ENCODE measurements at places on chromosomes 1 and 21. TPM values are rescaled to one million over a fixed set of nuclear protein-coding genes. Genes with fewer than 3 reads are reported as not detected.

GRCh38 chr1:92408825-92409224 is 77.9 kb downstream of the GFI1 start:
- DNase-seq, result no peak

DNA sequence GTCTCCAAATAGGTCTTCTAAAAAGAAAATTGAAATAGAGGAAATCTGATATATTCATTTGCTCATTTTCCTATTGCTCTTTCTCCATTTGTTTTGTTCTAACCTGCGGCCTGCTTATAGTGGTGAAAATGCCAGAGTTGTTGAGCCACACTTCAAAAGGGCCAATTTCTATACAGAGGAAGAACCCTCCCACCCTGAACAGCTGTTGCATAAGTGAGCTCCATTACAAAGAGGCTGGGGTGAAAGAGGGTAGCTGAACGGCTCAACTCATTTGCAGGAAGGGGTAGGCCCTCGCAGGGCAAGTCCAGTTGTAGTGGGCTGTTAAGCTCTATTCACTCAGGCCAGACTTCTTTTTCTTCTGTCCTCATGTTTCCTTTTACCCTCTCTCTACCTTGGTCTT is 8.8 kb downstream of the ADCY10 start:
- DNase-seq, result no peak

The OR10Z1 gene
- not detected for total RNA-seq

GRCh38 chr21:41579692-41580091 is 71.7 kb upstream of the TMPRSS2 start:
- no peak for DNase-seq

- no peak for DNase-seq
Observed at GRCh38 chr1:96887501-96887900, 165.9 kb downstream of the PTBP2 start.

- no peak for DNase-seq
Observed at GRCh38 chr1:230421481-230421880, 4.7 kb downstream of the PGBD5 start.

The AGT gene
- total RNA-seq, result 2,376 TPM

- DNase-seq, result no peak
Observed at GRCh38 chr1:20708891-20709290, 8.9 kb downstream of the KIF17 start.

DNA sequence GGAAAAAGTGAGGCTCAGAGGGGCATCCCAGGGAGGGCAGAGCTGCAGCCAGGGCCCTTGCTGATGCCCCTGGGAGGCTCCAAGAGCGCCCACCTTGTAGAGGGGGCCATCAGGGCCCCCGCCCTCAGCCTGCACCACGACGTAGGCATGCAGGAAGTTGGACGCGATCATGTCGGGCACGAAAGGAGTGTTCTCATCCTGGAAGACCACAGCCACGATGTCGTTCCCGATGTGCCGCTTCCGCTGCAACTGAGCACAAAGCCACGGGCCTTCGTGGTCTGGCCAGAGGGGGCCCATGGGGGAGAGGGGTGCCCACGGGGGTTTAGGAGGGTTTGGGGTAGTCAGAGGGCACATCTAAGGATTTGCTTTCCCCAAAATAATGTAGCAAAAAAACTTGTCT is 59.1 kb downstream of the RAP1GAP start:
- no peak for DNase-seq

GRCh38 chr1:60765204-60765603 is 317.2 kb upstream of the NFIA start:
- no peak for DNase-seq

DNA sequence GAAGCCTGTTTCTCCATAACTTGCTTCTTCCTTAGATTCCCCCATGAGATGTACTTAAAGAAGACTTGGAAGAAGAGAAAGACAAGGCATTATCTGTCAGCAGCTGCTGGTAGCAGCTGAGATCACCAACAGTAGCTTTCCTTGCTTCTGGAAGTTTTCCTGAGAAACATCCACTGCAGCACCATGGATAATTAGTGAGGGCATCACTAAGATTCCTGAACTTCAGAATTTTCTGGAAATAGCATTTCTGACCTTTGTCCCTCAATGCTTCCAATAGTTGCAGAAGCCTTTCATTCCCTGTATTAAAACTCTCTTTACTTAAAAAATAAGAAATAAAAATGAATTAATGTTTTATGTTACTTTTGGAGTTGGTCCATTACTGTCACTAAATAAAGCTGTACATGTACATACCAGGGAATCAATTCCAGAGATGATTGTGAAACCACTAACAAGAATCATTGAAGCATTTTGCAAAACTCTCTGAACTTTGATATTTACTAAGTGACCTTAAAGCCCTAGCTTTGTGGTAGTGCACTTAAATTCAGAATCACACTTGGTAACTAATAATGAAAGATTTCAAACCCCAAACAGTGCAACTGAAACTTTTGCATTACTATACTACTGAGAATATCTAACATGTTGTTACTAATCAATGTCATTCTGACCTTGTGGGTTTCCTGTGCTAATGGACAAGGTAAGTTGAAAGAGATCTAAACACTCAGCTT is at the start of gene CFHR4:
Gene CFHR4, plus strand, starts transcription at position 538 of the 725 bp plus-strand sequence. Its CDS starts 99 bp downstream, at position 637.
- no peak for DNase-seq

DNA sequence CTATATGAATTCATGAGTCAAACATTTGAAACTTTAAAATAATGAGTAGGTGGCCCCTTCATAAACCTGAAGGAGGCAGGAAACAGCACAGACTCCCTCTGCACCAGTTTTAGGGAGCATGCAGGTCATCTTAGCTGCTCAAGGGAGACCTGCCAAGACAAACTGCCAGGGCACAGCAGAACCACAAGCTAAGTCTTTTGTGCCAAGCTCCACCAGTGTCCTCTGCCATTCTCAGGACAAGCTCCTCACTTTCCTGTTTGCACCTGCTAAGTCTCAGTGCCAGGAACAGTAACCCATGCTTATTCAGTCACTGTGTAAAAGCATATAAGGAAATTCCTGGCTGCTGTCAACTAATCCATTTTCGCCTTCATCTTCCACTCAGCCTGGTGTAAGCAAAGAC is 368.9 kb downstream of the SEC16B start:
- no peak for DNase-seq

The BMP8B gene
- 0.10 TPM for total RNA-seq

DNA sequence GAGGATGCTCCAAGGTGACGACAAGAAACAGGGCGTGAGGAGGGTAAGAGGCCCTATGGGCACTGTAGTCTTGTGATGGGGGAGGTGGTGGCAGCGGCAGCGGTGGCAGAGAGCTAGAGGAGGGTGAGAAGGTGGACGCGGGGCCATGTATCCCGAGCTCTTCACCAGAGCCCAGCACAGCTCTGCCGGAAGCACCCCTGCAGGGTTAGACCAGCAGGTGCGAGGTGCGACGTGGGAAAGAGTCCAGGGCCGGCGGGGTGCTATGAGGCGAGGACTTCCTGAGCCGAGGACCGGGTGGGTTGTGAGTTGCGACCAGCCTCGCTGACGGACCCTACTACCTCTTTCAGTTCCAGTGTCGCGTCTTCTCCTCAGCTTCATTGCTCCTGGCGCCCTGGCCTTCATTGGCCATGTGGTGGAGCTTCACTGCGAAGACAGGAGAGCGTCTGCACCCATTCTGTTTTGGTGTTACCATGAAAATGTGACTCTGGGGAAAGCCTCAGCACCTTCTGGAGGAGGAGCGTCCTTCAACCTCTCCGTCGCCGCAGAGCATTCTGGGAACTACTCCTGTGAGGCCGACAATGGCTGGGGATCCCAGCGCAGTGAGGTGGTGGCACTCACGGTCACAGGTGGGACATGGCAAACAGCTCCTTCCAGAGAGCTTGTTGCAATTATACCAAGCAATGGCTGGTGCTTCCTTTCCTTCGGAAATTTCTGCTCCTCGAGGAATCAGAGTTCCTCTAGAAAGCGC is 67.9 kb upstream of the KIRREL1 start:
- no peak for DNase-seq

DNA sequence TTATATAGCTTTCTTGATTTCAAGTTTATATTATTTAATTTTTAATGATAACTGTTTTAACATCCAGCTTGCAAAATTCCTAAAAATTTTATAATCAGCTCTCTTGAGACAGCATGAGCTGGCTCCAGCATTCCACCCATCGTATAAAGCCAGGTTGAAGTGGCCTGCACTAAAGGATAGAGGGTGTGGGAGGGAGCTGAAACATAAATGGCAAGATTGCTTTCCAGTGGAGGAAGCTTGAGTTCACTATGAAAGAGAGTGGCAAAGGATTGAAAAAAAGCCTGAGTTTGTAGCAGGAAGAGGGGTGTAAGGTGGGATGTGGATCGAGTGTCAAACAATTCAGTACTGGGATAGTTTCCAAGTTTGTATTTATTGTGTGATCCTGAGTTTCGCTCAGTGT is 48.5 kb upstream of the ZNF644 start:
- DNase-seq, result no peak

- peak; percentile 61 for DNase-seq
Observed at GRCh38 chr1:157992031-157992832, 1.2 kb upstream of the KIRREL1 start.

GRCh38 chr1:189150624-189151023 is 1327.0 kb downstream of the BRINP3 start:
- DNase-seq, result no peak

The LENEP gene
- total RNA-seq, result not detected

GRCh38 chr1:82398357-82398756 is 597.6 kb downstream of the ADGRL2 start:
- no peak for DNase-seq

- no peak for DNase-seq
Observed at GRCh38 chr1:40032240-40032891, 8.2 kb upstream of the CAP1 start.

- DNase-seq, result no peak
Observed at GRCh38 chr1:111148376-111148881, 8.4 kb downstream of the CEPT1 start.

The CNR2 gene
- total RNA-seq, result not detected

The SPTA1 gene
- total RNA-seq, result 0.88 TPM

DNA sequence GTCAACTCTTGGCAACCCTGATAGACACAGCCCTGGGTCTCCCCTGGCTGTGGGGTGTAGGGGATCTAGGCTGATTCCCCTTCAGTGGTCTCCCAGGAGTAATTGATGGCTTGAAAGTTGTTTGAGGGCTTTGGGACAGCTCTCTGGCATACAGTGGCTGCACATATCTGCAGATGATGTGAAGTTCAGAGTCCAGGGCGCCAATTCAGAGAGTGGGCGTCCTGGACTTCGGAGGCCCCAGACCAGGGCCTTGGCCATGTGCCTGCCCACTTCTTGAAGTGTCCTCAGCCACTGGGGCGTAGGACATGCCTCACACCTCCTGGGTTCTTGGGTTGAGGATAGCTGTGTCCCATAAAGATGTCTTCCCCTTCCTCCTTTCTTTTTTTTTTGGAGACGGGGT is 2.6 kb downstream of the INAVA start:
- no peak for DNase-seq

GRCh38 chr1:190747704-190748103 is 270.0 kb upstream of the BRINP3 start:
- DNase-seq, result no peak

DNA sequence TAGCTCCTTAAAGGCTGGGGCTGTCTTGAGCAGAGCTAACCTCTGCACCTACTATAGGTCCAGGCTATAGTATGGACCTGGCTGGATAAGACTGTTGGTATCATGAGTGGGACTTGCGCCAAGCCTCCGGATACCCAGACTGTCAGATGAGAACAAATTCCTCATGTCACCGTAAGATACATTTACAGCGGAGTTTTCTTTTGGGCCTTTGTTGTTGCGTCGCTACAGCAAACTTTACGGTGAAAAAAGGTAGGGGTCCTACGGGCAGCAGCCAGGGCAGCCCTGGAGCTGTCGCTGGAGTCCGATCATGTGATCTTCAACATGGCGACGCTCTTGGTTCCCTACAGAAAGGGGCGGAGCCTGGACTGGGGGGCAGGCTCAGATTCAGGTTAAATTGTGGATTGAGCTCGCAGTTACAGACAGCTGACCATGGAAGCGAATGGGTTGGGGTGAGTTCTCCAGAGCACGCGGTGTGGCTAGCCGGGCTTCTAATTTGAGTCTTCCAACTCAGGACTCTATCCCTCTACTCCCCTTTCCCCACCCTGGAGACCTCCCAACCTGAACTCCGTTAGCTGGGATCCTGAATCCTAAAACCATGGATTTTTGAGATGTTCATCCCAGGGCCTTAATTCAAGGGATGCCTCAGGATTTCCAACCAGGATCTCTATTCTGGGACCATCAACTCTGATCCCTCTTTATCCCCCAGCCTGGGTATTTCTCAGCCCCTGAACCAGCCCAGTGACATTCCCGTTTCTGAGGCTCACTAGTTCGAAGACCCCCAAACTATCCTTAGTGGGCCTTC is at the start of gene UROD:
Gene UROD, plus strand, starts transcription at position 418 of the 802 bp plus-strand sequence. Its CDS starts 12 bp downstream, at position 430.
- DNase-seq, result peak; percentile 92

DNA sequence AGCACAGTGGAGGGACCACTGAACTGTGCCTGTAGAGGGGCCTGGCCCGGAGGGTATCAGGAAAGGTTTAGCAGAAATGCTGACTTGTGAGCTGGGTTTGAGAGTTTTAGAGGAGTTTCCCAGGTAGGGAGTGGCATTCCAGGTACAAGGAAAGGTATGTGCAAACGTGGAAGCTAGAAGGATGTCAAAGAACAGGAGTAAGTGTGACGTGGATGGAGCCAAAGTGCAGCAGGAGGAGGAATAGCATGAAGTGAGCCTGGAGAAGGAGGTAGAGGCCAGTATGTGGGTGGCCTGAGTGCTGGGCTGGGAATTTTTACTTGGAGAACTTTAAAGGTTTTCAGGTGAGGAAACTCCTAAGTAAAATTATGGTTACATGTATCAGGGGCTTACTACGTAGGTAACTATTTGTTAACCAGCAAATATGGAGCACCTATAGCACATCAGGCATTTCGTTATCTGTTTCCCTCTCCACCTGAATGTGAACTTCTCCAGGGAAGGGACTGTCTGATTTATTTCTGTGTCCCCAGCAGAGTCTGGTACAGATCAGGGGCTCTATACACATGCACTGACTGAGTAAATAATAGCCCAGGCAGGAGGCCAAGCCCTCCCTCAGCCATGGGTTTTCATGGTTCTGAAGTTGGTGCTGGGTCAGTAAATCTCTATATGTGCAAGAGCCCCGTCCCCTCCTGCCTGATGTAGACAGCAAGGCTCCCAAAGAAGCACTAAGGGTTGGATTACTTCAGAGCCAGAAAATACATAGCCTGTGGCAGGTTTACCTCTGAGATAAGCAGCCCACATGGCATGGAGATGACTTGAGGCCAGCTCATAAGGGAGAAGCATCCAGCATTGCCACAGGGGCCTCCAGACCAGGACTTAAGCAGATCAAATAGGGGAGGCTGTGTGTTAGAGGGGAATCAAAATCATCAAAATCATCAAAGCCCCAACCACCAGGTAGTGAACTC is 43.4 kb downstream of the CDCP2 start:
- peak; percentile 11 for DNase-seq

- DNase-seq, result no peak
Observed at GRCh38 chr1:171833091-171833825, 8.0 kb upstream of the DNM3 start.

The ICOSLG gene
- total RNA-seq, result 3.8 TPM
